ENCODE measurements at places on chromosomes 4 and X. TPM values are rescaled to one million over a fixed set of nuclear protein-coding genes. Genes with fewer than 3 reads are reported as not detected.
A peak's percentile ranks its signal among the peaks of the same experiment; 100 is the strongest.

GRCh38 chr4:56656346-56656643, 24.8 kb downstream of the HOPX start:
- peak overlapping the region; percentile 61 for H3K4me3 ChIP-seq
- no peak overlapping the region for H3K27ac ChIP-seq
- H3K36me3 ChIP-seq: no peaks in the 10 kb centered on the region
- peaks cover 16% of the 10 kb centered on the region for H3K4me1 ChIP-seq

The PDCL2 gene
- total RNA-seq: 0.21 TPM

The PWWP3B gene
- total RNA-seq: 0.52 TPM

DNA sequence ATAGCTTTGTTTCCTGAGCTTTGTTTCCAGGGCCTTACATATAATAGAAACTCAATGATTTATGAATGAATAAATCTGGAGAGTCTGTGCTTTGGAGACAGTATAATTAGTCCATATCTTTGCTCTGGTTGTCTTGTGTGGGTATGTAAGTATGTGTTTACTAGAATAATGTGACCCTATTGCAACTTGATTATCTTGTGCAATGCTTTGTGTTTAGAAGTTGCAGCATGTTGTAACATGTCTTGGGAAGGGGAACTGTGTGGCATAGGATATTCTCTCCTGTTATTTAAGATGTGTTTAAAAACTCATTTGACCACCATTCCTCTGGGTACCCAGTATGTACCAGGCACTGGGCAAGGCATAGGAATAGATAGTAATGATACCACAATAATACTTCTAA, 6.1 kb downstream of the SPATA18 start:
- H3K36me3 ChIP-seq: no peaks in the 10 kb centered on the region
- no peak overlapping the region for H3K4me3 ChIP-seq
- H3K27me3 ChIP-seq: peaks cover 4% of the 10 kb centered on the region
- DNase-seq: no peak

The SCML1 gene
- 1.8 TPM for total RNA-seq

The RASGEF1B gene
- 6.9 TPM for total RNA-seq

- no peak for DNase-seq
- no peaks in the 10 kb centered on the region for H3K27me3 ChIP-seq
- H3K36me3 ChIP-seq: no peaks in the 10 kb centered on the region
- no peak overlapping the region for H3K27ac ChIP-seq
Measured at GRCh38 chr4:159280442-159281172, 177.7 kb downstream of the RAPGEF2 start.

The GPRASP1 gene
- 2.0 TPM for total RNA-seq

DNA sequence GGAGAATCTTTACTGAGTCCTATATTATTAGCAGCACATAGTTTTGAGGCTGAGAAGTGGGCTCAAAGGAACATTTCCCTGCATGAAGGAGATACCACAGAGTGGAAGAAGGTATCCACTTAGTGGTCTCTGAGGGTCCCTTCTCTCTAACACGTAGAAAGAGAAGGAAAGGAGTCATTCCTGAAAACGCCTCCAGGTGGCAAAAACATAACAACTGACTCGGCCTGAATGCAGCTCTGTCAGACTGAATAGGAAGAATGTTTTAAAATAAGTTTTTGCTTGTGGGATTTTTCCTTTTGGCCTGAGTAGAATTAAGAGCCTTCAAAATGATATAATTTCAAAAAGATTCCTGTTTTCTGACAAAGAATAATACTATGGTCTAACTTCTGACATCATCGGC, 23.3 kb downstream of the RPGR start:
- H3K36me3 ChIP-seq: no peaks in the 10 kb centered on the region
- no peak overlapping the region for H3K4me3 ChIP-seq
- DNase-seq: peak; percentile 10
- H3K27me3 ChIP-seq: no peaks in the 10 kb centered on the region
- no peak overlapping the region for H3K27ac ChIP-seq
- no peaks in the 10 kb centered on the region for H3K4me1 ChIP-seq

- DNase-seq: no peak
- peaks cover 9% of the 10 kb centered on the region for H3K4me1 ChIP-seq
- H3K27ac ChIP-seq: peak overlapping the region; percentile 48
- H3K36me3 ChIP-seq: peaks cover 6% of the 10 kb centered on the region
Measured at GRCh38 chr4:113481820-113482219, 279.7 kb downstream of the CAMK2D start.

DNA sequence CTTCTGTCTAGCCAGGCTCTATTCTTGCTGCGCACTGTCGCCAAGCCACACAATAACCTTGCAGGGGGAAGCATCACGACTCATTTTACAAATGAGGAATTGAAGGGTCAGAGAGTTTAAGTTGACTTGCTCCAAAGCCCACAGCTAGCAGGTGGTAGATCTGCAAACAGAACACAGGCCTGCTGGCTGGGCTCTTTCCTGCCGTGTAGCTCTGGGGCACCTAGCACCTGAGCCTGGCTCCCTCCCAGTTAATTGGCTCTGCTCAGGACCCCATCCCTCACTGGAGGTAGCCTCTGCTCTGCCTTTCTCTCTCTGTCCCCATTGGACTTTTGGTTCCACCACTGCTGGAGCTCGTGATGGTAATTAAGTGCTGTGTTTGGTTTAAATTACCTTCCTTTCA, 98.5 kb downstream of the NSUN7 start:
- H3K4me3 ChIP-seq: no peak overlapping the region
- peaks cover 38% of the 10 kb centered on the region for H3K4me1 ChIP-seq
- H3K27me3 ChIP-seq: no peaks in the 10 kb centered on the region
- DNase-seq: no peak
- peak overlapping the region; percentile 47 for H3K27ac ChIP-seq

The IL3RA gene
- not detected for total RNA-seq

- H3K27ac ChIP-seq: no peak overlapping the region
- no peaks in the 10 kb centered on the region for H3K36me3 ChIP-seq
- H3K4me1 ChIP-seq: 0 out of 2 replicates have a peak, but pooled peaks cover 5% of the 10 kb centered on the region
- no peaks in the 10 kb centered on the region for H3K27me3 ChIP-seq
- DNase-seq: no peak
Measured at GRCh38 chr4:159242427-159242826, 139.5 kb downstream of the RAPGEF2 start.

DNA sequence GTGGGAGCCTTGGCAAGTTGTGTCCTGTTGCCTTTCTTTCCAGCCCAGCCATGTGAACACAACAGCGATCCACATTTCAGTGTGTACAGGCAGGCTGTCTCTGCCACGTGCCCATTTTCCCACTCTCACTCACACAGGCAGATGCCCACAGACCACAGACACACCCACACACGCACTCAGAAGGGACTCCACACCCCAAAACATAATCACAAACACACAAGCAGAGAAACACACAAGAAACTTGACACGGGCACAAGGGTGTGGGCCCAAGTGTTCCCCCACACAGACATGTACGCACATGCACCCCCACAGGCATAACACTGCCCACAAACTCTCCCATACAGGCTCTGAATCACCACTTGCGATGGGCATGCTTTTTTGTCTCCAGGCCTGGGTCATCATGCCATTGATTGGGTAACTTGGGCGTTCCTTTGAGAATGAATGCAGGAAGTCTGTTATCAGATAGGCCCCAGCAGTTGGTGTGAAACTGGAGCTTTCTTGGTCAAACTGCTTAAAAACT, 84.3 kb downstream of the NBDY start:
- H3K4me3 ChIP-seq: no peak overlapping the region
- H3K27me3 ChIP-seq: no peaks in the 10 kb centered on the region
- H3K36me3 ChIP-seq: peaks cover 3% of the 10 kb centered on the region
- DNase-seq: no peak
- peaks cover 27% of the 10 kb centered on the region for H3K4me1 ChIP-seq

DNA sequence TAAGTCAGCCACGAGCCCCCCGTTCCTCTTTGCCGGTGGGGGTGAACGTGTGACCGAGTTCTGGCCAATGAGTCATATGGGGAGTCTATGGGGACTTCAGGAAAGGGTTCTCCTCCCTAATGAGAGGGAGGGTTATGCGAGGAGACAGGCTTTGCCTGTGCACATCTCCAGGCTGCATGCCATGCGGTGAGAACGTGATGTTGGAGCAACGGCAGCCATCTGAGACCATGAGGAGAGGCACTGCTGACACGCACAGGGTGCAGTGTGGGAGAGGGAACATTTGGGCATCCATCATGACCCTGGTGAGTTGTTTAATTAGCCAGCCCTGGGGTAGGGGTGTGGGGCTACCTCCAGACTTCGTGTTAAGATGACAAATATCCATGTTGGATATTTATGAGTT, 55.8 kb downstream of the ABLIM2 start:
- H3K27me3 ChIP-seq: peaks cover 3% of the 10 kb centered on the region
- no peak overlapping the region for H3K27ac ChIP-seq
- DNase-seq: no peak
- H3K4me3 ChIP-seq: no peak overlapping the region
- peaks cover 31% of the 10 kb centered on the region for H3K4me1 ChIP-seq

- H3K4me1 ChIP-seq: peaks cover 47% of the 10 kb centered on the region
- no peaks in the 10 kb centered on the region for H3K27me3 ChIP-seq
- no peak overlapping the region for H3K4me3 ChIP-seq
- peaks cover 46% of the 10 kb centered on the region for H3K36me3 ChIP-seq
Measured at GRCh38 chr4:70997036-70997435, 3.6 kb downstream of the DCK start.

The LRBA gene
- 69.1 TPM for total RNA-seq

The FAM120C gene
- total RNA-seq: 12.3 TPM

- H3K27me3 ChIP-seq: no peaks in the 10 kb centered on the region
- H3K36me3 ChIP-seq: peaks cover 47% of the 10 kb centered on the region
- H3K4me3 ChIP-seq: no peak overlapping the region
- no peak for DNase-seq
Measured at GRCh38 chr4:106083065-106083464, 187.8 kb downstream of the NPNT start.

DNA sequence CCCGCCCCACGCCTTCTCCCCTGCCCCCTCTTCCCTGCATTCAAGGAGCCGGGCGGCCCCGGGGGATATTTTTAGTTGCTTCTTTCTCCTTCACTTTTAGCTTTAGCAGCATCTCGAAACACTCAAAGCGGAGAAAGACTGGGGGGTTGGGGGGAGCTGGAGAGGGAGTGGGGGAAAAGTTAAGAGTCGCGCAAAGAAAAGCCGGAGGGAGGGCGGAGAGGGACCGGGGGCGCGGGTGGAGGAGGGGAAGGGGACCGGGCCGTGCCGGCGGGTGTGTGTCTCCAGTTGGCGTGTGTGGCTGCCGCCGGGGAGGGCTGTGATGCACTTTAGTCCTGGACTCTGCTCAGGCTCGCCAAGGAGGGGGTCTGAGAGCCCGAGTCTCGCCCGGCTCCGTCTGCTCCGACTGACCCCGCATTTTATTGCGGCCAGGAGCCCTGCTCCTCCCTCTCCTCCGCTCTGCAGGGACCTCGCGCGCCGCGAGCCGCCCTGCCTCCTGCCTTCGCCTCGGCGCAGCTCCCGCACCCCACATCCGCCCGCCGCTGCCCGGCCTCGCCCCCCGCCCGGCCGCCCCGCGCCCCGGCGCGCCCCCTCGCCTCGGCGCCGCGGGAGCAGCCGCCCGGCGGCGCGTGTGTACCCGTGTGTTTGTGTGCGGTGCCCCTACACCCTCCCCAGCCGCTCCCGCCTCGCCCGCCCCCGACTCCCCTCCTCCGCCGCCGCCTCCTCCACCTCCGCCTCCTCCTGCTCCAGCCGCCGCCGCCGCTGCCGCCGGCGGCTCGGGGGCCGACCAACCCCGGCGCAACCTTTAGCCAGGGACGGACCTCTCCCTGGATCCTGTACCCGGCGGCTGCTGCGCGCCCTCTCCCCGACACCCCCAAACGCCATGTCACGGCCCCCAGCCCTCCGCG, 1.4 kb downstream of the ZNF827 start:
- H3K27me3 ChIP-seq: no peaks in the 10 kb centered on the region
- DNase-seq: peak; percentile 66
- H3K36me3 ChIP-seq: no peaks in the 10 kb centered on the region

GRCh38 chr4:48197643-48198237, 63.7 kb upstream of the TXK start:
- H3K27me3 ChIP-seq: no peaks in the 10 kb centered on the region
- H3K4me1 ChIP-seq: peaks cover 25% of the 10 kb centered on the region
- no peaks in the 10 kb centered on the region for H3K36me3 ChIP-seq
- H3K27ac ChIP-seq: peak overlapping the region; percentile 4

The HCCS gene
- 28.0 TPM for total RNA-seq

GRCh38 chr4:38964942-38965775, 67.0 kb downstream of the TMEM156 start:
- H3K27me3 ChIP-seq: no peaks in the 10 kb centered on the region
- 0 out of 2 replicates have a peak, but pooled peaks cover 5% of the 10 kb centered on the region for H3K4me1 ChIP-seq
- H3K4me3 ChIP-seq: no peak overlapping the region
- H3K36me3 ChIP-seq: no peaks in the 10 kb centered on the region

- 0 out of 2 replicates have a peak overlapping the region, but pooled peaks have one; percentile 5 for H3K27ac ChIP-seq
- H3K4me3 ChIP-seq: no peak overlapping the region
- H3K27me3 ChIP-seq: no peaks in the 10 kb centered on the region
- H3K4me1 ChIP-seq: peaks cover 8% of the 10 kb centered on the region
- DNase-seq: no peak
Measured at GRCh38 chr4:118739022-118739713, 54.0 kb downstream of the METTL14 start.

The SLC2A9 gene
- total RNA-seq: not detected

Measured in WTC11 (cell line).